ENCODE measurements at places on chromosomes 3 and 15.
A peak's percentile ranks its signal among the peaks of the same experiment; 100 is the strongest.

DNA sequence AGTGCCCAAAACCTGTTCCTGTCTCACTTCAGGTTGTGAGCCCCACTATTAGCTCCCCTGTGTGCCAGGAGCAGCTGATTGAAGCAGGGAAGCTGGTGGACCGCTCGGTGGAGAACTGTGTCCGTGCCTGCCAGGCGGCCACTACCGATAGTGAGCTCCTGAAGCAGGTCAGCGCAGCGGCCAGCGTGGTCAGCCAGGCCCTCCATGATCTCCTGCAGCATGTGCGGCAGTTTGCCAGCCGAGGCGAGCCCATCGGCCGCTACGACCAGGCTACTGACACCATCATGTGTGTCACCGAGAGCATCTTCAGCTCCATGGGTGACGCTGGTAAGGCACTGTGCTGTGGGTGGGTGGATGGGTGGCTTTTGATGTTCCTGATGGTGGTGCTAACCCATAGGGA is 334.1 kb upstream of the TPM1 start:
- no peak for DNase-seq

- DNase-seq = no peak
These were observed 23.9 kb upstream of the CTSH start for GRCh38 chr15:78968539-78969271.

DNA sequence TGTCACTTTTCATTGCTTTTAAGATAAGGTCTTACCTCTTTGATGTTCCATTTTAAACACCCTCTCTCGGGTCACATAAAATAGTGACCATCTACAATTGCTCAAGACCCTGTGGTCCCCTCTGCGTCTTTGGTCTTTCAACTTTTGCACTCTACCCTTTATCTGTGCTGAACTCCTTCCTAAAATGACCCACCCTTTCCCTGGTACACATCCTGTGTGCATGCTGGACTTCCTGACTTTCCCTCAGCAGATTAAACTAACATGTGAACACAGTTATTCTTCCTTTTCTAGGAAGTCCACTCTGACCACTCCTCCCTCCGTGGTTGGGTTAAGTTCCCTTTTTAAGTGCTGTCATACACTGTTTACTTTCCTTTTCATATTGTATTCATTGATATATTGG is 414.2 kb downstream of the GABRB3 start:
- DNase-seq = no peak

DNA sequence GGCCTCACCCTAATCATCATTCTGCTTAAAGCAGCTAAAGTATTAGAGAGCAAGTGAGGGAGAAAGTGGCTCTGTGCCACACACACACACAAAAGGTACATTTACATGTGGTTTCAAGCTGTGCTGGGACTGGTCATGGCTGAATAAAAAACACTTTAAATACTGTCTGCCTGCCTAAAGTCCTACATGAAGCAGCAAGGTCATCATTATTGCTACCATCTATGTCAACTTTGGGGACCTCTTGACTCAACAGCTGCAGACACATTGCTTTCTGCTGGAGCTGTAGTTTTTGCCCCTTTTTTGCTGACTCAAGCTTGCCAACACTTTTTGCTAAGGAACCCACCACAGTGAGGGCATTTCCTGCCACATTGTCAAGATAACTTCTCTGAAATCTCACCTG is 1237.9 kb downstream of the ROBO2 start:
- no peak for DNase-seq

GRCh38 chr3:188400494-188401243 is 246.7 kb downstream of the LPP start:
- DNase-seq = peak; percentile 27

- DNase-seq = no peak
These were observed 355.0 kb upstream of the SEMA6D start for GRCh38 chr15:47362118-47362905.

- no peak for DNase-seq
These were observed 356.2 kb downstream of the OCA2 start for GRCh38 chr15:27742751-27743477.

DNA sequence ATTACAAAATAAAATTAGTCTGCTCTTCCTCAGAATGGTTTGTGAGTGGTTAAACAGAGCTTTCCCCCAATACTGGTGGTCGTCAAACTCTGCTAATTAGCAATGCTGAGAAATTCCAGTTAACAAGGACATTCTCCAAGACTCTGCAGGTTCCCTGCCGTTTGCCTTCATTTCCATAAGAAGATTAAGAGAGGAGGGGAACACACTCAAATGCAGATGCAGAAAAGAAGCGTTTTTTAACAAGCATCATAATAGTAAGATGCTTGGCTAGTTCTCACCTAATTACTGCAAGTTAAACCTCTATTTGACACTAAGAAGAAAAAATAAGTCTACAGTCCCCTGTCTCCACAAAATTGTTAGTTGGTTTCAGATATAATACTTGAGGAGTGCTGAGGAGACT is 3.7 kb upstream of the SOX2 start:
- no peak for DNase-seq

GRCh38 chr3:36197151-36197550 is 183.2 kb upstream of the STAC start:
- DNase-seq = no peak

DNA sequence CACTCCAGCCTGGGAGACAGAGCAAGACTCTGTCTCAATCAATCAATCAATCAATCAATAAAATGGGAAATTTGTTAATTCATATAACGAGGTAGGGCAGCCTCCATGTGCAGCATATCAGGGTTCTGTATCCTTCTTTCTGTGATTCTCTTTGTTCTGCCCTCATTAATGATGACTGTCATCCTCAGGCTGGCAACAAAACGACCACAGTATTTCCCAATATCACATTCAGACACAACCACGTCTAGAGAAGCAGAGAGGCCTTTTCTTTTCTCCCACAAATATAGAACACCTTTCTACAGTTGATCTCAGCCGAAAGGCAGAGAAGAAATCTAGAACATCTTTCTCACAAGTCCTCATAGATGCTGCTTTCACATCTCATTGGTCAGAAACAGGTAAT is 11.2 kb downstream of the CEP19 start:
- no peak for DNase-seq

DNA sequence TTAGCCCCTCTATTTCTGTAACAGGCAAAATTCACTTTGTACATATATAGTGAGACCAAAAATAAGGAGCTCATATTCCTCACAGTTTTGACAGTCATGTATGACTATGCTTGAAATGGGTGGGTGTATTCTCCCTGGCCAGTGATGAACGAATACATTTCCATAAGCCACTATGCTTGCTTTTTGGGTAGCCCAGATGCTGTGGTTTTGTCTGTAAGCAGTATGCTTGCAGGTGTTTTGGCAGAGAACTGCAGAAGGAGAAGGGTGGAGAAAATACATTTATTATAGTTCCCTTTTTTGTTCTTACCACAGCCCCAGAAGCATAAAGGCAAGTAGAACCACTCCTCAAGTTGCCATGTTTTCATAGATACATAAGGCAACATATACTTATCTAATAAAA is 131.2 kb downstream of the RBMS3 start:
- no peak for DNase-seq

GRCh38 chr3:5488771-5489170 is 301.3 kb downstream of the EDEM1 start:
- no peak for DNase-seq

DNA sequence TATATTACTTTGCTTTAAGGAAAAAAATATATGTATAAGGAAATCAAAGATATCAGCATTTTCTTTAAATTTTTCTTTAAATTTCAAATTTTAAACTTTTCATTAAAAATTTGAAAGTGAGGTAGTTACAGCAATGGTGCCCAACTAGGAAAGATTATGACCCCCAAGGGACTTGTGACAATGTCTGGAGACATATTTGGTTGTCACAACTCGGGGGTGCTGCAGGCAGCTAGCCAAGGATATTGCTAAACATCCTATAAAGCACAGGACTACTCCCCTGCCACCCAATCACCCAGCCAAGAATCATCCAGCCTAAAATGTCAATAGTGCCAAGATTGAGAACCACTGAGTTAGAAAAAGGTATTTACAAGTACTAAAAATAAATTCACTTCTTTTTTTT is 57.3 kb downstream of the SLC4A7 start:
- DNase-seq = no peak

DNA sequence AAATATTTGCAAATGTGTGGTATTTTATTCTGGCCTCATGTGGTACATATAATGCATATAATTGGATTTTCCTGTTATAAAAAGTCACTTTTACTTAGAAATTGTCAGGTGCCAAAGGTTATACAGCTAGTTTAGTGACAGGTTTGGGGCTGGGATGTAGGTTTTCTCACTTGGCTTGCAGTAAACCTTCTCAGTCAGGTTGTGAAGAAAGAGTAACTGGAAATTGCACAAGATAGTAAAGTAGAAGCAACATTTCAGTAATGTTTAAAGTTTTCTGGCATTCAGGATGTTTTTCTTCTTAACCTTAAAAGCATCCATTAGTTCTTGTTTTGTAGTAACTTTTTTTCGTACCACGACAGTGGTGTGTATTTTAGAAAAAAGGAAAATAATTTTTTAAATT is 53.9 kb downstream of the MEF2A start:
- no peak for DNase-seq

GRCh38 chr3:195692354-195692685 is 28.5 kb upstream of the MUC20 start:
- DNase-seq = no peak

GRCh38 chr3:173793963-173794362 is 396.4 kb downstream of the NLGN1 start:
- no peak for DNase-seq

DNA sequence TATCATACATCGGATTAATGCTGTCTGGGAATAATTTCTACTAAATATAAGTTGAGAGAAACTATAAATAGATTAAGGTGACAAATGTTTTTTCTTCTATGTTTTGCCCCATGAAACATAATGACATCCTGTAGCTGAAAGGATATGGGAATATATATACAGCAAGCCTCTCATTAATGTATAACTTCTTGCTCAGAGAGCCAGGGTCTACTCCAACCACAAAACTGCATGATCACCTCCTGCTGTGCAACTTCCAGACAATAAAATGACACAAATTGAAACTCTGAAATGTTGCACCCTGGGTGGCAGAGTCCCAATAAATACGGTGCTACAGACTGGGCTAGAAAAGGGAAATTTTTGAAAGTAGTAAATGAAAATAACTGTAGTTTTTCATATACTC is 571.9 kb upstream of the CBLB start:
- no peak for DNase-seq

- DNase-seq = no peak
These were observed 72.5 kb downstream of the VPS8 start for GRCh38 chr3:184884359-184885017.

DNA sequence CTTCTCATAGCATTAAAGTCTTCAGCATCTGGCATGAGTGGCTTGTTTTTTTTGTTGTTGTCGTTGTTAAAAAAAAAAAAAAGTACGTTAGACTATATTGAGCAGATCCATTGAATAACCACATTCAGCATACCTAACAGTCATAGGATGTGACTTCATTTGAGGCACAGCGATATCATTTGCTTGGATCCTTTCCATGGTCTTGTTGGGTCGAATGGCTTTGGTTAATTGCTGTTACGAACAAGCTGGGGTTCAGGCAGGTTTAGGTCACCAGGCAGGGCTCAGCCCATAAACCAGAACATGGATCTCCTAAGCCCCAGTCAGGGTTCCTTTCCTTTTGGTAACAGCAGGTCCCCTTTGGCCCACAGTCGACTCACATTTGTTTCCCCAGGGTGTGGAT is 76.2 kb downstream of the POLR2M start:
- DNase-seq = no peak

DNA sequence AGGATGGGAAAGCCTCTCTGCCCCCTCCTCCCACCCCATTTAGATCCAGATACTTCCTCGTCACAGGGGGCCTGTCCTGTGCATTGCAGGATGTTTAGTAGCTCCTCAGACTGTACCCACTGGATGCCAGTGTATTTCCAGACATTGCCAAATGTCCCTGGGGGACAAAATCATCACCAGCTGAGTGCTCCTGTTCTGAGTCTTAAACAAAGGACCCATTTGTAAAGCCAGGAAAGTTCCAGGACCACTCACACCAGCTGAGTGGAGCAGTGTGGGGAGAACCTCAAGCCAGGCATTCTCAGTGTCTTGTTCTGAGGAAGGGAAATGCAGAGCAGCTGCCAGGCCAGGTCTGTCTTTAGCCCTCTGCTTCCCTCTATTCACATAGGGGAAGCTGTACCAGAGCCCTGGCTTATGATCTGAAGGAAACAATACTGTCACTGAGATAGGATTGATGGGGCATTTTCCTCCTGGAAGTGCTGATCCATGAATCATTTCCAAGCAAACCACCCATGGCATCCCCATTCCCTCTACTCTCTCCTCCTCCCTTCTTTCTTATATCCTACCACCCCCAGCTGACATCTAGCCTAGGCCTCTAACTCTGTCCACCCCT is 67.4 kb upstream of the MEX3B start:
- DNase-seq = no peak

DNA sequence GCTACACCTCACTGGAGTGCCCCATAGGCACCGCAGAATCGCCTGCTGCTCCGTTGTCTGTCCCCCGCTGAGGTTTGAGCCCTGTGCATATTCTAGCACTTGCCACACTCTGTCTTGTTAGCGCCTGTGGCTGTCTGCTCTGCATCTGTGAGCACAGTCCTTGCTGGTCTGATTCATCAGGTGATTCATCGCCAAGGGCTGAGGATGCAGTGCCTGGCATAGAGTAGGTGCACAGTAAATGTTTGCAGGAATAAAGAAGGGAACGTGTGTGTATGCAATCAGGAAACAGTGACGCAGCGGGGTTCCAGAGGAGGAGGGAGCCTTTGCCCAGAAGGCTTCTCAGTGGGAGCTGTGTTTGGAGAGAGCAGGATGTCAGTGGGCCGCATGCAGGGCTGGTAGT is 124.0 kb upstream of the PLXNA1 start:
- no peak for DNase-seq

GRCh38 chr3:14244521-14245247 is 66.1 kb downstream of the LSM3 start:
- DNase-seq = no peak

DNA sequence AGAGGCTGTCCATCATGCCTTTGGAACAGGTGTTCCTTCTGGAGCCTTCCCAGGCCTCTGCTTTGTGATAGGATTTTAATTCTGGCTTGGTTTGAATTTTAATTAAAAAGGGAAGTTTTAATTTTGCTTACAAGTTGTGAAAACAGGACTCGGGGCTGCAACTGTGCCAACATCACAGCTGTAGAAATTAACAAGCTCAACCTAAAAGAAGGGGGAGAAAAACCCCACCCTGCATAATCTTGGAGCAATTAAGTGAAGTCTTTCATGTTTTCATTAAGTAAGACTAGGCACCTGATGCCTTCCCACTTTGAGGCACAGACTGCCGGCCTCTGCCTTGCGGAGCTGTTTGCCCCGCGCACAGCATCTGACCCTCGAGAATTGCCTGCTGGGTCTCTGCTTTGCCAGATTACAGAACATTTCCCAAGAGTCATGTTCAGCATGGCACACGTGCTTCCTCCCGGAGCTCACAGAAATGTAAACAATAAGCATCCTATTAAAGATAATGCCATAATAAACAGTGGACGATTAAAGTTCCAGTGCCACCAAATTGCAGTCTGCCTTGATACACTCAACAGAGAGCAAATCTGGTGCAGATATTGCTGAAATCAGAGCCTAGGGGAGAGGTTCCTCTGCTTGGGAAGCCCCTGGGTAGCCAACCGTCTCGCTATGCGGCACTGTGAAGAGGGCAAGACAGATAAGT is 364.2 kb downstream of the LRTM1 start:
- no peak for DNase-seq

GRCh38 chr3:161946443-161946960 is 449.9 kb downstream of the OTOL1 start:
- no peak for DNase-seq

GRCh38 chr15:76286271-76286879 is 24.9 kb downstream of the ETFA start:
- DNase-seq = peak; percentile 5

Measured in stimulated activated CD4-positive, alpha-beta T cell treated with anti-CD3 and anti-CD28 coated beads, Interleukin-1b, Interleukin-23, amount 100 ng/mL, for 48 hours (primary cell).